ENCODE measurements at places on chromosomes 12 and 14.

- no peak for DNase-seq
These were observed 72.4 kb downstream of the MAP1LC3B2 start for GRCh38 chr12:116631619-116632018.

DNA sequence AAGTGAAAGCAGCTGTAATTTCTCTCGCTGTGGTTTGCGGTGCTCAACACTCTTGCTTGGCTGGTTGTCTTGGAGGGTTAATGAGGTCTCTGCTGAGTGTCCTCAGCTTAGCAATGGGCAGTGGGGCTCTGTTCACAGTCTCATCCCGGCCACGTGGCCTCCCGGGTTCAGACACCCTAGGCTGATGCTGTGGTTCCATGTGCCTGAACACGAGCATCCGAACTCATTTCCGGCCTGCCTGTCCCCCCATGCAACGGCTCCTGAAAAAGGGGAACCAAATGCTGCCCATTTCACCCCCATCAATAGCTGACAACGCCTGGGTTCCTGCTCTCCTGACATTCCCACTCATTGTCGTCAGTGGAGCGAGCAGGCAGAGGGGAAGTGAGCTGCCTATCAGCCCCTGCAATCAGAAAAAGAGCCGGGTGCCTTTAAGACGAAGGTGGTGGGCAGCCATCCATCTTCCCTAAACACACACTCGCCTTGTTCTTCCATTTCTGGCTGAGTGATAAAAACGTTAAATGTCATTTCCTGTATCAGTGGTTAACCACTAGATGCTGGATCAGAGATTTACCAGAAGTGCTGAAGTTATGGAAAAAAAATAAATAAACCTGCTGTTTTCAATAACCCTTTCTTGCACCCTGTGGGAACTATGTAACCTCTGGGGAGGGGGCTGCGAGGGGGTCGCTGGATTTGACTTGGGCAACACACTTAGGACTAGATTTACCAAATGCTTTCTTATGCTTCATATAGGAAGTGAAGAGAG lies 60.3 kb upstream of the BCL2L14 start:
- DNase-seq, result no peak

- DNase-seq, result no peak
These were observed 108.9 kb downstream of the DERA start for GRCh38 chr12:16020031-16020430.

DNA sequence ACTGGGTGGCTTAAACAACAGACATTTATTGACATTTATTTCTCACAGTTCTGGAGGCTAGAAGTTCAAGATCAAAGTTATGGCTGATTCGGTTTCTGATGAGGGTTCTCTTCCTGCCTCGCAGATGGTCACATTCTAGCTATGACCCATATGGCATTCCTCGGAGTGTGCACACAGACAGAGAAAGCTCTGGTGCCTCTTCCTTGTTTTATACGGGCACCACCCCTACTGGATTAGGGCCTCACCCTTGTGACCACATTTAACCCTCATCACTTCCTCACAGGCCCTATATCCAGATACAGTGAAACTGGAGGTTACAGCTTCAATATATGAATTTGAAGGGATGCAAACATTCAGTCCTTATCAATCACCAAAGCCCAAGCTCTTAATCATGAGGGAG lies 77.0 kb upstream of the OVCH1 start:
- no peak for DNase-seq

- no peak for DNase-seq
These were observed 157.8 kb upstream of the NUDT4 start for GRCh38 chr12:93219947-93220346.

DNA sequence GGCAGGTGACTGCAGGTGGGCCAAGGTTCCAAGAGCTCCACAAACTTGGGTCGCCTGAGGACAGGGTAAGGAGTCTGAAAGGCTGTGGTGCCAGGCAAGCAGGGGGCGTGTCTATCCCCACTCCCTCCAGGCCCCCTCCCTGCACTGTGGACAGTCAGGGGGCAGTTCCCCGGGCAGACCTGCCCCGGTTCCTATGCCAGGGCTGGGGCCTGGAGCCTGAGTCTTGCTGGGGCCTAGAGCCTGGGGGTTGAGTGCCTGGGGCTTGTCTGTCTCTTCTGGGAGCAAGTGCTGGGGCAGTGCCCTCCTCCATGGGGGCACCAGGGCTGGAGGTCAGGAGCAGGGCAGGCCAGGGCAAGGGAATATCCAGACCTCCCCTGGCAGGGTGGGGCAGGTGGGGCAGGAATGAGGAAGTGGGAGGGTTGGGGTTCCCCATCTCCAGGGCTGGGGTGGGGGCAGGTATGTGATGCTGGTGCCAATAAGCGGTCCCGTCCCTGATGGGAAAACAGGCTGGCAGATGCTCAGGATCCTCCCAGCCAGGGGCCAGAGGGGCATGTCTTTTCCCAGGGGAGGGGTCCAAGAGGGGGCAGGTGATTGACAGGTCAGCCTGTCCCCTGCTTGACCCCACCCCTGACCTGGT lies 11.9 kb upstream of the TNFAIP2 start:
- DNase-seq, result no peak

- no peak for DNase-seq
These were observed 136.8 kb downstream of the SRGAP1 start for GRCh38 chr12:63981343-63981742.

- DNase-seq, result no peak
These were observed 3.7 kb upstream of the DHRS4L2 start for GRCh38 chr14:23984891-23985602.
